ENCODE measurements at places on chromosomes 13 and 19.

- no peak for DNase-seq
Measured at GRCh38 chr13:98390086-98390715, 186.7 kb downstream of the STK24 start.

GRCh38 chr19:47094557-47095475 is 18.8 kb downstream of the ZC3H4 start:
- no peak for DNase-seq

DNA sequence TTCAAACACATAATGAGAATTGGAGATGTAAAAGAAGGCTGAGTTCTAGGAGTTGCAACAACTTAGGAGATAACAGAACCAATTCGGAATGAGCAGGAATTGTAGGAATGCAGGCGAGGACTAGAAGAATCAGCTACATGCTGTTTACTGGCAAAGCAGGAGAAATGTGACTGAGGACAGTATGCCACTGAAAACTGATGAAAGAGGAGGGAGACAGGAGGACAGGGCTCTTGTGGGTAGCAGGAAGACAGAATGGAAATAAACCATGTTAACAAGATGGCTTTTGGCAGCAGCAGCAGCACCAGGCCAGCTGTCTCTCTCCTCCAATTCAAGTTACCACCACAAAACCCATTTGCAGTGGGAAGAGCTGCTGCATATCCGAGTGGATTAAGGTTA is 91.0 kb upstream of the SLC15A1 start:
- no peak for DNase-seq

- DNase-seq: no peak
Measured at GRCh38 chr19:12694641-12695040, 1.8 kb downstream of the FBXW9 start.

DNA sequence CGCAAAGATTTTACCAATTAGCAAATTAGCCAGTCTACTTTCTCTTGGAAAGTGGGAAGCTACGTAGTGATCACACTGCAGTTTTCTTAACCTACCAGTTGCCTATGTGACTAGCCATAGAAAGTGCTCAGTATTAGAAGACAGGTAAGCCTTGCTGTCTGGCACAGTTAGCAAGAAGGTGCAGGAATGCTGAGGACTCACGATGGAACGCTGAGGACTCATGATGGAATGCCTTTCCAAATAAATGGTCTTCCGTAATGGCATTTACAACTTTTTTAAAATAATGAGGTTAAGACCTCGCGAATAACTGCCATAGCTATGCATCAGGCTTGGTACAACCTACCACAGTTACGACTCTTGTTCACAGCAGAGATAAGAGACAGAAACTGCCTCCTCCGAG is 1645.6 kb upstream of the MIR17HG start:
- DNase-seq: no peak

GRCh38 chr13:94753327-94753726 is 41.0 kb upstream of the SOX21 start:
- no peak for DNase-seq

All from T-helper 9 cell (primary cell).